Progenitor cell of endocrine pancreas (in vitro differentiated cells): ENCODE measurements at places on chromosomes 3 and 15. TPM values are rescaled to one million over a fixed set of nuclear protein-coding genes. Genes with fewer than 3 reads are reported as not detected.

NAALADL2 gene
- total RNA-seq: 10.4 TPM in 2 replicates

SLC15A2 gene
- total RNA-seq: 4.2 and 7.1 TPM in 2 replicates

MELTF gene
- 4.8 and 5.0 TPM in 2 replicates for total RNA-seq

ISLR2 gene
- 0.14 and 0.42 TPM in 2 replicates for total RNA-seq

ARID3B gene
- total RNA-seq: 77.2 and 81.9 TPM in 2 replicates

CCDC32 gene
- total RNA-seq: 21.7 and 22.2 TPM in 2 replicates

HRH1 gene
- total RNA-seq: 0.09 TPM in 1 of 2 replicates, not detected in the other

DLEC1 gene
- total RNA-seq: 1.3 and 1.8 TPM in 2 replicates

CPA3 gene
- not detected in 2 replicates for total RNA-seq

PAQR9 gene
- 2.5 and 2.7 TPM in 2 replicates for total RNA-seq

DNA sequence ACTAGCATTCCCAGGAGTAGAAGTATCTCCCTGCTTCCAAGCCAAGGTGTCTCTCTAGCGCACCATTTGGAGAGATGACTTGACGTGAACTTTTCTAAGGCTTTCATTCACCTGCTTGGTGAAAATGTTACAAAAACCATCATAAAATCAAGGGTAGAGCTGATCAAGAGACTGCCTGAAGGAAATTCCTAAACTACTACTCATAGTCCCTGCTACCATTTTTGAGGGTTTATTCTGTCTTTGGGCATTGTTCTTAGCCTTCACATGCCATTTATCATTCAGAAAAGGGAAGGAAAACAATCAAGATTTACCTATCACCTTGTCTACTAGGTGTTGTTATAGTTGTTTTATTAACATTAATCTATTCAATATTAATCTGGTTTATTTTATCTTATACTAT is 525.8 kb downstream of the NTRK3 start:
- peaks cover 7% of the 10 kb centered on the region for H3K4me1 ChIP-seq
- no peak overlapping the region for H3K4me3 ChIP-seq
- H3K27me3 ChIP-seq: peaks cover 4% of the 10 kb centered on the region
- no peak overlapping the region for H3K27ac ChIP-seq
- no peaks in the 10 kb centered on the region for H3K36me3 ChIP-seq
- no peak for DNase-seq

DNA sequence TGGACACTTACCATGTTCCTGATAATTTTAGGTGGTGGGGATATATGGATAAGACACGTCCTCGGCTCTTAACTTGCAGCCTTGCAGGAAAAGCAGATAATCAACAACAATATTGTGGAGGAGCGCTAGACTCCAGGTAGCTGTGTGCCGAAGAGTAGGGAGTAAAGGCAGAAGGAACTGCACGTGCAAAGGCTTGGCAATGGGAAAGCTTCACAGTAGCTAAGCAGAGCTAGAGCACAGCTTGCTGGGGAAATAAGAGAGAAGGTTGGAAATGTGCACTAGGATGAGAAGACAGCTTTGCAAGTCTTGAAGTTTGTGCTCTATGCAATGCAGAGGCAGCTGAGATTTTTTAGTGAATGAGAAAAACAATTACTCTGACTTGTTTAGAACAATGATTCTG is 12.4 kb downstream of the PSMA4 start:
- no peaks in the 10 kb centered on the region for H3K4me1 ChIP-seq
- DNase-seq: no peak
- H3K4me3 ChIP-seq: no peak overlapping the region
- no peak overlapping the region for H3K27ac ChIP-seq
- H3K27me3 ChIP-seq: peaks cover 4% of the 10 kb centered on the region

- DNase-seq: no peak
- peaks cover 1% of the 10 kb centered on the region for H3K36me3 ChIP-seq
- H3K4me3 ChIP-seq: no peak overlapping the region
- no peaks in the 10 kb centered on the region for H3K27me3 ChIP-seq
Measured at GRCh38 chr15:33985751-33986150, 17.5 kb downstream of the CHRM5 start.

- no peak overlapping the region for H3K27ac ChIP-seq
- H3K27me3 ChIP-seq: peaks cover 11% of the 10 kb centered on the region
- H3K4me1 ChIP-seq: peaks cover 3% of the 10 kb centered on the region
- no peaks in the 10 kb centered on the region for H3K36me3 ChIP-seq
- no peak for DNase-seq
Measured at GRCh38 chr3:143585720-143586456, 262.4 kb downstream of the SLC9A9 start.

- H3K27ac ChIP-seq: no peak overlapping the region
- no peak overlapping the region for H3K4me3 ChIP-seq
- peaks cover 1% of the 10 kb centered on the region for H3K4me1 ChIP-seq
Measured at GRCh38 chr15:78307976-78308375, 8.6 kb upstream of the SKIC8 start.

- no peaks in the 10 kb centered on the region for H3K4me1 ChIP-seq
- peaks cover 2% of the 10 kb centered on the region for H3K36me3 ChIP-seq
- H3K27ac ChIP-seq: no peak overlapping the region
- H3K27me3 ChIP-seq: no peaks in the 10 kb centered on the region
- DNase-seq: no peak
Measured at GRCh38 chr15:27382361-27383025, 411.5 kb downstream of the GABRG3 start.

- no peak overlapping the region for H3K27ac ChIP-seq
- no peaks in the 10 kb centered on the region for H3K27me3 ChIP-seq
- DNase-seq: no peak
- H3K4me1 ChIP-seq: peaks cover 3% of the 10 kb centered on the region
- no peak overlapping the region for H3K4me3 ChIP-seq
Measured at GRCh38 chr3:47092090-47092489, 71.8 kb downstream of the SETD2 start.

DNA sequence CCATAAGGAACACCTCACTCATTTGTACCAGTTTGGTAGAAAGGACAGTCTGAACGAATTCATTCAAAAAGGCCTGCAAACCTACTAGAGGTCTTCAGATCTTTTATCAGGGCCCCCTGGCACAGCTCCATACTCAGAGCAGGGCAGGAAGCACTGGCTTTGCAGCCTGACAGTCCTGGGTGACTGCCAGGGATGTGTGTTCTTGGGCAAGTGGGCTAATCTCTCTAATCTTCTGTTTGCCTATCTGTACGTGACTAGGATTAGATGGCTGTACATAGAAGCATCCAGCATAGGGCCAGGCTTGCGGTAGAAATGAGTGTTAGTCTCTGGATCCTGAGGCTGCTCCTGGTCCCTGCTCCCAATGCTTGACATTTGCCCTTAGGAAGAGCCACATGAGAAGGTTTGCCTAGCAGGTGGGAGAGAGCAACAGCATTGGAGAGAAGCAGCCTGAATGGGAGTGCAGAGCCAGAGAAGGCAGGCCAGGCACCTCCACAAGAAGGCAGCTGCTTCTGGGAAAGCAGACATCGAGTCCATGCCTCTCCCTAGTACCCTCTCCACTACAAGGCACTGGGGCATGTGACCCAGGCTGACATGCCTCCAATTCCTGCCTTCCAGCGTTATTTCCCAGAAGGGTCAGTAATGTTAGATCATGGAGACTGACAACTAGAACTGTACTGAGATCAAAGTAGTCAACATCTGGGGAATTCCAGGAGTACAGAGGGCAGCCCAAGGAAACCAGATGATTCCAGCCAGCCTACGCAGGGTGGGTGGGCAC is 1.0 kb upstream of the CXCR6 start:
- DNase-seq: no peak
- peaks cover 11% of the 10 kb centered on the region for H3K36me3 ChIP-seq
- peaks cover 15% of the 10 kb centered on the region for H3K4me1 ChIP-seq
- H3K27me3 ChIP-seq: no peaks in the 10 kb centered on the region
- no peak overlapping the region for H3K4me3 ChIP-seq
- no peak overlapping the region for H3K27ac ChIP-seq

DNA sequence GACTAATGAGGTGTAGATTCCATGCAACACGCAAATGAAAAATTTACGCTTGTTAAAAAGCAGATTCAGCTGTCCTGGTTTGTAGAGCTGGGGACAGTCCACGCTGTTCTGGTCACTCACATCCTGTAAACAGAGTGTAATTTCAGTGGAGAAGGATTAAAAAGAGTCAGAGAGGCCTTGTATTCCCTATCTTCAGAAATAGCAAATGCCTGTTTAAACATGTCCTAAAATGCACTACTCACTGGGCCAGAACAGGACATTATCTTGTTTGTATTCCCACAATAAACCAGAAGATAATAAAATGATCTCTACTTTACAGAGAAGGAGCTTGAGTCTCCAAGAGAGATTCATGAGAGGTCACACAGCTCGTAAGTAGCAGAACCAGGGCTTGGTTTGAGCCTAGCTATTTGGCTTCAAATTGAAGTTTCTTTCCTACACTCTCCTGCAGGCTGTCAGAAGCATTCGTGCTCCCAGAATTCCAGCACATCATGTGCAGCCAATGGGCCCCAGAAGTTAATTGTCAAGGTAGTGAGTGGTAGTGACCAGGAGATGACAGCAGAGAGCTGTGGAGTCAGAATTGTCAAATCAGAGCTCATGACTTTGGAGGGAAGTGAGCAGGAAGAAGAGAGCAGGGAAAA is 242.5 kb downstream of the ATP8B4 start:
- no peaks in the 10 kb centered on the region for H3K27me3 ChIP-seq
- H3K4me3 ChIP-seq: no peak overlapping the region
- DNase-seq: no peak
- H3K4me1 ChIP-seq: peaks cover 13% of the 10 kb centered on the region
- no peak overlapping the region for H3K27ac ChIP-seq
- no peaks in the 10 kb centered on the region for H3K36me3 ChIP-seq

GRCh38 chr3:84042399-84043106 is 916.2 kb upstream of the CADM2 start:
- H3K36me3 ChIP-seq: no peaks in the 10 kb centered on the region
- H3K4me3 ChIP-seq: no peak overlapping the region

GRCh38 chr3:38307599-38307998 is 25.5 kb downstream of the SLC22A14 start:
- no peak overlapping the region for H3K4me3 ChIP-seq
- no peak overlapping the region for H3K27ac ChIP-seq
- no peak for DNase-seq
- H3K4me1 ChIP-seq: peaks cover 1% of the 10 kb centered on the region
- H3K27me3 ChIP-seq: peaks cover 12% of the 10 kb centered on the region
- H3K36me3 ChIP-seq: no peaks in the 10 kb centered on the region

GRCh38 chr15:76982356-76982755 is 12.6 kb upstream of the PSTPIP1 start:
- no peaks in the 10 kb centered on the region for H3K36me3 ChIP-seq
- no peaks in the 10 kb centered on the region for H3K4me1 ChIP-seq
- no peak overlapping the region for H3K4me3 ChIP-seq
- H3K27ac ChIP-seq: no peak overlapping the region
- no peak for DNase-seq
- no peaks in the 10 kb centered on the region for H3K27me3 ChIP-seq
